Lower leg skin (tissue), 4 donors: ENCODE measurements at places on chromosomes 13 and 19. TPM values are rescaled to one million over a fixed set of nuclear protein-coding genes. Genes with fewer than 3 reads are reported as not detected.

The AMER2 gene
- total RNA-seq = 0.13 TPM

The ZNF708 gene
- total RNA-seq = 6.6 TPM

The LILRA1 gene
- total RNA-seq = not detected

The MARK4 gene
- total RNA-seq = 42.8 TPM

The FUT1 gene
- 1.7 TPM for total RNA-seq

The ZNF132 gene
- total RNA-seq = 2.7 TPM

The GIPR gene
- 1.4 TPM for total RNA-seq

The PSG6 gene
- not detected for total RNA-seq

The FDX2 gene
- 10.3 TPM for total RNA-seq

The LRP3 gene
- total RNA-seq = 21.4 TPM

The FFAR3 gene
- not detected for total RNA-seq

The ZNF177 gene
- total RNA-seq = not detected

The ZNF155 gene
- 10.3 TPM for total RNA-seq

The LENG1 gene
- total RNA-seq = 6.0 TPM

The OSCAR gene
- 1.9 TPM for total RNA-seq

DNA sequence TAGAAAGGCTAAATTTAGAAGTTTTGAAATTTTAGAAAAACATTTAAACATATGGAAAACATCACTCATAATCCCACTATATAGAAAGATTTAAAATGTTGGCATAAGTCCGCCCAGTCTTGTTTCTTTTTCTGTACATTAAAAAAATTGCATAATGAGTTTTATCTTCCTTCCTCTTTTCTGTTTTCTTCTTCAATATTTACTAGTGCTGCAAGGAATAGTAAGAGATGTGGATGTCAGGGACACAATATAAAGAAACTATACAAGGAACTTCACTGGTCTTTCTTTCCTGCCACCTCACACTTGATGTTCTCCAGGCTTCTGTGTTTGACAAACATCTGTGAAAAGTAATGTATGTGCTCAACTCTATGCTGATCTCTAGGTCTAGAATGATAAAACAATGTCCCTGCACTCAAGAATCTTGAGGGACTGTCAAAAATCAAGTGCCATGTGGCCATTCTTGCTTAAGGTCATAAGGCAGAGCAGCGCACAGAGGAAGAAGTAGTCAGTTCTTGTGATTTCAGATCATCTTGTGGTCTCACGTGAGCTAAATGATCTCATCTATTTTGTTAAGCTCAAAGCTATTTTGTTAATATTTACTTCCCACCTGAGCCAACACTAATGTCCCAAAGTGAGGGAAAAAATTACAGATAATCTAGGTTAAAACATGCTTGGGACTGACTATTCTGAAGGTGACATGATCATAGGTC, 186.9 kb upstream of the OBI1 start:
- no peak for DNase-seq

GRCh38 chr13:114132419-114133121, at the start of gene RASA3:
Gene RASA3 (minus strand): TSS chr13:114132623. CDS start chr13:114132489, 134 bp downstream.
- DNase-seq = no peak

DNA sequence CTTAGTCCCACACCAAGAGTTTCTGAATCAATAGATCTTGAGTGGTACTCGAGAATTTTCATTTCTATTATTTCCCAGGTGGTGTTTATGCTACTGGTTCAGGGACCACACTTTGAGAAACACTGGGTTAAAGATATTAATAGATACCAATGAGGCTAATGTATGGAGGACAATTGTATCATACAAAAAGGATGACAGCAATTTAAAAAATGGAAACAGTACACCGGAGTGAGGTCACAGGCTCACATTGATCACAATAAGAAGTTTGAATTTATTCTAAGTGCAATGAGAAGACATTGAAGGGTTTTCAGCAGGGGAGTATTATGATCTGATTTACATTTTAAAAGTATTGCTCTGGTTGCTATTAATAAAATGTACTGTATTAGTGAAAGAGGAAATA, 488.3 kb downstream of the PCDH17 start:
- no peak for DNase-seq

- DNase-seq = no peak
These were observed 296.1 kb downstream of the PCDH9 start for GRCh38 chr13:66933994-66934393.

DNA sequence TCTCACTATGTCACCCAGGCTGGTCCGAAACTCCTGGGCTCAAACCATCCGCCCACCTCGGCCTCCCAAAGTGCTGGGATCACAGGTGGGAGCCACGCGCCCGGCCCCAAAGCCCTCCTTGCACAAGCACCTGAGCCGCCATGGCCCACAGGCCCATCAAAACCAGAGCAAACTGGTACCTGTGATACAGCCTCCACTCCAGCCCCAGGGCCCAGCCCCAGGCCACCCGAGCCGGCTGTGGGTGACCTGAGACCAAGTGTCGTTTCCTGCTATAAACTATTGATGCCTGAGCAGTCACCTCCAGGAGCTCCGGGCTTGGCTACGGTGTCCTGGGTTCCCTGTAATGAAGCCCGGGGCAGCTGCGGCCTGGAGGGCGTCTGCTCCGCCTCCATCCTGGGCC, 9.7 kb upstream of the PTBP1 start:
- DNase-seq = no peak

DNA sequence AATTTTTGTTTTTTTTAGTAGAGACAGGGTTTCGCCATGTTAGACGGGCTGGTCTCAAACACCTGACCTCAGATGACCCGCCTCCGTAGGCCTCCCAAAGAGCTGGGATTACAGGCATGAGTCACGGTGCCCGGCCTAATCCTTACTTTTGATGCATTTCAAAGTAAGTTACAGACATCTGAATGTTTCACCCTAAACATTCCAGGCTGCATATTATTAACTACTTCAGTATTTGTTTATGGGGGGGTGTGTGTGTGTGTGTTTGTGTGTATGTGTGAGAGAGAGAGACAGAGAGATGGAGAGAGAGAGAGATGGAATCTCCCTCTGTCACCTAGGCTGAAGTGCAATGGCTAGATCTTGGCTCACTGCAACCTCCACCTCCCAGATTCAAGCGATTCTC, 13.1 kb downstream of the SULT2B1 start:
- DNase-seq = no peak

DNA sequence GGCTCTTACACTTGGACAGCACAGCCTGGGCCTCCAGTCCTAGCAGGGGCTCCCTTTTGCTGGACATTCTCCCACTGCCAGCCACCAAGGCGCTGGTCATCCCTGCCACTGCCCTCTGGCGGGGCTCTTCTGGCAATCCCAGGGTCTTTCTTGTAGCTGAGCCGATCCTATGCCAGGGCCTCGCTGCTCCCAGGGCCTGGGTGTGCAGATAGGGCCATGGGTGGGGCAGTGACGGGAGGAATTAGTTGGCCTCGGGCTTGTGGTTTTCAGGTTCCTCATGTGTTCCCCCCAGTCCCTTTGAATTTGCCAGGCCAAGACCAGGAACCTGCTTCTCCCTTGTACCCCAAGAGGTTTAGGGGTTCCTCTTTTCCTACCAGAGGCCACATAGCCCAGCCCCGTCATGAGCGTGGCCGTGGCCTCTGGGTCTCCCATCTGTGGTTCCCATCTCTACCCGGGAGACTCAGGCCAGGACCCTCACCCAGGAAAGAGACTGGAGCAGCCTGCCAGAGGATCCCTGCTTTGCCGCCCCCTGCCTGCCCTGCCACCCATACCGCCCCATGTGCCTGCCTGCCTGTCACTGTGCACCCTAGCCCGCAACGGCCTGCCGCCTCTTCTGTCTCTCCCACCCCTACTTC, 26.2 kb downstream of the TMED1 start:
- no peak for DNase-seq

- DNase-seq = no peak
These were observed 3.4 kb upstream of the JUND start for GRCh38 chr19:18284712-18285360.

DNA sequence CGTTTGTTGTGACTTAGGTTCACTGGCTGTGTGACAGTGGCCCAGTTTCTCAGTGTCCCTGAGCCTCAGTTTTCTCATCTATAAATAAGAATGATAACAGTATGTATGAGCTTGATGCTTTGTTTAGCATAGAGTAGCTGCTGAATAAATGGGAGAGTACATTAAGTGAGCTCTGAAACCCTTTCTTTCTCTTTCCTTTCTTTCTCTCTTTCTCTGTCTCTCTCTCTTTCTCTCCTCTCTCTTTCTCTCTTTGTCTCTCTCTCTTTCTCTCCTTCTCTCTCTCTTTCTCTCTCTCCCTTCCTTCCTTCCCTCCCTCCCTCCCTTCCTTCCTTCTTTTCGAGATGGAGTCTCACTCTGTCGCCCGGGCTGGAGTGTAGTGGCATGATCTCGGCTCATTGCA, 2.0 kb downstream of the KXD1 start:
- DNase-seq = no peak

GRCh38 chr19:8357007-8357521, 6.9 kb upstream of the ANGPTL4 start:
- DNase-seq = no peak

DNA sequence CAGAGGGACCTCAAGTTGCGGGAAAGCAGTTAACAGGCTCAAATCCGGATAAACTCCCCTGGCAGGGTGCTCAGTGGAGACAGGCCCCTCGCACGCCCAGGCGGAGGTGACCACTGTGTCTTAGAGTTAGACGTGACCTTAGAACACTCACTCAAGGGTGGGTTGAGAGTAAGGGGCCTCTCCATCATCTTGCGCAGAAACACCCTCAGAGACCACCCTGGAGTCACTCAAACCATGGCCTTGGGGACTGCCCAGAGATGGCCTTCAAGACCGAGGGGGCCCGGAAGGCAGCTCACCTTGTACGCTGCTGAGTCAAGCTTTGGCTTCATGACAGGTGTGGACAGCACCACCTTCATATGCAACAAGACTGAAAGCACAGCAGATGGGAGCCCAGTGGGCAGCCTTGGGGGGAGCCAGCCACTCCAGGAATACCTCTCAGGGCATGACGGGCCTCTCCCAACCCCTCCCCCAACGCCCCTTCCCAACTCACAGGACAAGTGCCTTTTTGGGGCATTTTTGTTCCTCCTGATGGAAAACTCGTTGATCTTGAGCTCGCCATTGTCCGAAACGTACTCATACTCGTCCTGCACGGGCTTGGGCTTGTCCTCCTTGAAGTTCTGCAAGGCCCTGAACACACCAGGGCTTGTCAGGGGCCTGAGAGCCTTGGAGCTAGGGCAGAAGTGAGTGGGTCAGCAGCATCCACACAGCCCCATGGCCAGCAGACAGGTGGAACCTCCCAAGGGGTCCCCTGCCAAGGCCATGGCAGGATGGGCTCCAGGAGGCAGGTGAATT, 229.2 kb downstream of the TUBA3C start:
- peak; percentile 82 for DNase-seq

GRCh38 chr19:51508059-51508733, 6.6 kb upstream of the SIGLEC12 start:
- DNase-seq = no peak

GRCh38 chr19:1854542-1855039, 6.3 kb upstream of the REXO1 start:
- DNase-seq = peak; percentile 70

DNA sequence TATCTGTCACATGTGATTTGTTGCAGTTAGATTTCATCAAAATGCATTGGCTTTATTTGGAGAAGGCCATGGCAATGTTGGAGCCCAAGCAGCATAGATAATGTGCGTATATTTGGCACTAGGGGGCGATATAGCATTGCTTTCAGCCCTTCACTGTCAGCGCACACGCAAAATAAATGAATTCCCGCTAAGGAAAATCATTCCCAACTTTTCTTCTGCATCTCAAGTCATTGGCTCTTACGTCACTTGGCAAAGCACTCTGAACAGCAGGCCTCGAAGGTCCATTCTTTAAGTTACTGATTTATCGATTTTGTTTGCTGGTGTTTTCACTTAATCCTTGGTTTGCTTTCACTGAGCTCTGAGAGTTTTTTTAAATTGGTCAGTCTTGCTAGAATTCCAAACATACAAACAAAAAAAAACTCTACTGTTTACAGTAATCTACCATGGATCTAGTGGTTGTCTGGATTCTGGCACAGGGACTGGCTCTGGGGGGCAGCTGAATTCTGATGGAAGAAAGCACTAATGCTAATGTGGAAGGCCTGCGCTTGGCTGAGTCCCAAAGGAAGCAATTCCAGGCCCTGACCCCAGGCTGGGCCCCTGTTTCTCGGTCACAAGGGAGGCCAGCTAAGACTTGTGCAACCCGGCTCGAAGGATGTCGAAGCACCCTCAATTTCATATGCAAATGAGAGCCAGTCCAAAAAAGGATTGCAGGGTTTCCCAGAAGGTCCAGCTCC, 97.7 kb upstream of the IPO5 start:
- peak; percentile 36 for DNase-seq

- no peak for DNase-seq
These were observed 5.6 kb downstream of the TMEM59L start for GRCh38 chr19:18618236-18618635.

DNA sequence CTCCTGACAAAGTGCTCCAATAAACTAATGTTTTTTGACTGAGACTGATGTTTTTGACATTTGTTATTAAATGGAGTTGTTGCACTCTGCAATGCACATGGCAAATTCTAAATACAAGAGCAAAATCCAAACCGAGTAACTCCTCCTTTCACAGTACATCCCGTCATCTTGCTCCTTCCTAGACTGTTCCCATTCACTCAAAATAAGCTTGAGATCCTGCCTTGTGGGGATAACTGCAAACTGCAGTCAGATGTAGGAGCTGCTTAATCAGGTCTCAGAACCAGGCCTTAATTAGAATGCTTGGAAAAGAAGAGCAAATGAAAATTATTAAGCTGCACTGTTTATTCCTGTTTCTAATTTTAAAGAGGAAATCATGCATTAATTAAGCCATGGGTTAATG, 134.8 kb upstream of the SPRY2 start:
- no peak for DNase-seq

- DNase-seq = no peak
These were observed 111.9 kb downstream of the RXFP2 start for GRCh38 chr13:31851216-31851615.

DNA sequence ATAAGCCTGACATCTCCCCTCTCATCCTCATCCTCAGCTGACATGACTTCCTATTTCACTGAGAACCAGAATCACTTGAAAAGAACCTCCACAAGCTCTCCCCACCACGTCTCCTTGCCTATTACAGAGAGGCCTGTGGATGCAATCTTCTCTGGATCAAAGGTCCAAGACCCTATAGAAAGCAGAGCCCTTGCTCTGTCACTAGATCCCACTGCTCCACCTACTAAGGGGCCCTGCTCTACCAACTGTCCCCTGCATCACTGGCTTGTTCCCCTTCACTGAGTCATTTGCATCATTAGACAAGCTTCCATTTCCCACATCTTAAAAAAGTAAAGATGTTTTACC, 40.8 kb downstream of the RCBTB2 start:
- no peak for DNase-seq

GRCh38 chr19:4722671-4723594, 709 bp downstream of the DPP9 start:
- DNase-seq = no peak

DNA sequence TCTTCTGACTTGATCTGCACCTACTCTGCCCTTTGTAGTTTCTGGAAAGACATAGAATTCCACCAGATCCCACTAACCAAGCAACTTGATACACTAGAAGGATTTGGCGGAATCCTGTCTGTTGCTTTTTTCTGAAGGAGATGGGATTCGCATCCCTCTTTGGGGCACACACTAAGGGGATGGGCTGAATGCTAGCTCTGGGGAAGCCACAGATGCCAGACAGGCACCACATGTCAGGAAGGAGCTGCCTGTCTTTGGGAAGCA, 52.1 kb downstream of the SERP2 start:
- peak; percentile 8 for DNase-seq

GRCh38 chr13:99062593-99062992, 84.7 kb upstream of the DOCK9 start:
- no peak for DNase-seq
